Osteocyte (in vitro differentiated cells): ENCODE measurements at places on chromosomes 4 and X. TPM values are rescaled to one million over a fixed set of nuclear protein-coding genes. Genes with fewer than 3 reads are reported as not detected.

GRCh38 chr4:160110891-160111290 lies 1008.0 kb downstream of the RAPGEF2 start:
- DNase-seq: no peak
- no peak overlapping the region for H3K27ac ChIP-seq
- no peaks in the 10 kb centered on the region for H3K27me3 ChIP-seq
- no peak overlapping the region for H3K4me3 ChIP-seq

HPGDS gene
- not detected in 2 replicates for total RNA-seq

TEC gene
- 0.13 TPM in 1 of 2 replicates, not detected in the other for total RNA-seq

GRCh38 chr4:38075370-38076152 lies 115.4 kb downstream of the PTTG2 start:
- DNase-seq: no peak
- peaks cover 2% of the 10 kb centered on the region for H3K36me3 ChIP-seq
- no peaks in the 10 kb centered on the region for H3K27me3 ChIP-seq
- H3K27ac ChIP-seq: no peak overlapping the region

DNA sequence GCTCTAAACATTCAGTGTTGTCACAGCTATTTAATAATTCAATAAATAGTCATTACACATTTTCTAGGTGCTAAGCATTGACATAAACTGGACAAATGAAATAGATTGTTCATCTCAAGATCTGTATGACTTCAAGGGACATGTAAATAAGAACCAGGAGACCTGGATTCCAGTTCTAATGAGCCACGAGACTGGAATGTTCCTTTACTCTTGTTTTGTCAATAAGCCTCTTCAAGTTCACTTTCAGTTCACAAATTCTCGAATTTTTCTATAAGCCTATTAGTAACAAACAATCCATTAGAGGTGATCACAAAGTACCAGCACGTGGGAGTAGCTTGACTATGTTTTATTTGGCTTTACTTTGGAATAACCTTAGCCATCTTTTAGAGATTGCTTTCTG lies 514.0 kb upstream of the SMIM31 start:
- no peak overlapping the region for H3K27ac ChIP-seq
- no peaks in the 10 kb centered on the region for H3K27me3 ChIP-seq
- H3K36me3 ChIP-seq: no peaks in the 10 kb centered on the region
- H3K4me3 ChIP-seq: no peak overlapping the region
- no peak for DNase-seq

DNA sequence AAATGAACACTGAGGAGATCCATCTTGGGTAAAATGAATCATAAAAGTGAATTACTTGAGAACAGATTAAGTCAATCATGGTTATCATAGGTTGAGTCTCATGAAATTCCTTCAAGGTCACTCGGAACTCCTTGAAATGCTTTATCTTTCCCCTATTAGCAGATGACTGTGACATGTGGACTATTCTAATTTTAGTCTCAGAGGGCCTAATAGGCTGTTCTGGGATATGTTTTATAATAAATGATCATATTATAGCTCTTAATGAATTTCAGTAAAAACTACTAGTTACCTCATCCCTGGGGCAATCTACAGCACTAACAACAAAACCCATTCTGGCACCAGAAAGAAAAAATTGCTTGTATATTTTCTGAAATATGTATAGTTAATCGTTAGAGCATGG lies 44.7 kb downstream of the SPATA4 start:
- DNase-seq: no peak
- no peak overlapping the region for H3K27ac ChIP-seq
- no peaks in the 10 kb centered on the region for H3K27me3 ChIP-seq
- no peak overlapping the region for H3K4me3 ChIP-seq

GRCh38 chr4:183977707-183978106 lies 72.6 kb downstream of the STOX2 start:
- H3K4me1 ChIP-seq: no peaks in the 10 kb centered on the region
- H3K36me3 ChIP-seq: peaks cover 2% of the 10 kb centered on the region
- no peak overlapping the region for H3K4me3 ChIP-seq

DNA sequence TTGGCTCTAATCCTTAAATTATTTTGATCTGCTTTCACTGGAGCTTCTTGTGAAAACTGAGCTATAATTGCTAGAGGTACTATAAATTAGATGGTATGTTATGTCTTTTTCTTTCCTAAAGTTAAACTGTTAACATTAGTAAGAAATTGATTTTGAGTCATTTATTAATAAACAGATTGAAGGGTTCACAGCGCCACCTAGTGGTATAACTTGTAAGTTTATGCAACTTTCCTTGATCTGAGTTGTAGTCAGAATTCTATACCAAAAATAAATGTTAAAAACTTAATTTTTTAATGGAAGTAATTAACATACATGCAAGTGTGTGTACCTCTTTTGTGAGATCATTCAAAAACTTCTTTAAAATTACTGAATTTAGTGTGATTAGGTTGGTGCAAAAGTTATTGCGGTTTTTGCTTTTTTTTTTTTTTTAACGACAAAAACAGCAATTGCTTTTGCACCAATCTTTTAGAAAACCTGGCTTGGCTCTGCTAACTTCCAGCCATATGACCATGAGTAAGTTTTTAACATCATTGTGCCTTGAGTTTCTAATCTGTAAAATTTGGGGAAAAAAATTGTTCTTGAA lies 151.5 kb downstream of the CENPC start:
- peaks cover 4% of the 10 kb centered on the region for H3K4me1 ChIP-seq
- no peak for DNase-seq
- no peaks in the 10 kb centered on the region for H3K36me3 ChIP-seq
- peaks cover 10% of the 10 kb centered on the region for H3K27me3 ChIP-seq
- no peak overlapping the region for H3K4me3 ChIP-seq
- no peak overlapping the region for H3K27ac ChIP-seq
